ENCODE measurements at places on chromosomes 6 and 20.

- no peak for DNase-seq
These were observed 22.0 kb downstream of the TPD52L1 start for GRCh38 chr6:125175466-125176048.

- DNase-seq: no peak
These were observed 118.7 kb upstream of the GJE1 start for GRCh38 chr6:142013875-142014495.

DNA sequence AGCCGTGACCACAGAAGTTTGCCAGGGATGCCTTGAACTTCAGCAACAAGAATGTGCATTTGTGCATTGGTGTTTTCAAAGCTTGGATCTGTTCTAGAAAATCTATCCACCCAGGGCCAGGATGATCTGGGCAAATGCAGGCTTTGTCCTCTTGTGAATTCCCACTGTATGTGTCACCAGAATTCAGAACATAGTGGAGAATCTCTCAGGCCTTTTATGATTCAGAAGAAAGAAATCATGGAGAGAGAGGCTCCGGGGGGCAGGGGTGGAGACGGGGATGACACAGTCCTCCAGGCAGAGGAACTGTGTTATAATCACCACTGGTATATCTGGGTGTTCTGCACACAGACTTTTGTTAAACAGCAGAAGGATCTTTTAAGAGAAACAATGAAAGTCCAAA lies 304.1 kb downstream of the CDH4 start:
- DNase-seq: no peak

DNA sequence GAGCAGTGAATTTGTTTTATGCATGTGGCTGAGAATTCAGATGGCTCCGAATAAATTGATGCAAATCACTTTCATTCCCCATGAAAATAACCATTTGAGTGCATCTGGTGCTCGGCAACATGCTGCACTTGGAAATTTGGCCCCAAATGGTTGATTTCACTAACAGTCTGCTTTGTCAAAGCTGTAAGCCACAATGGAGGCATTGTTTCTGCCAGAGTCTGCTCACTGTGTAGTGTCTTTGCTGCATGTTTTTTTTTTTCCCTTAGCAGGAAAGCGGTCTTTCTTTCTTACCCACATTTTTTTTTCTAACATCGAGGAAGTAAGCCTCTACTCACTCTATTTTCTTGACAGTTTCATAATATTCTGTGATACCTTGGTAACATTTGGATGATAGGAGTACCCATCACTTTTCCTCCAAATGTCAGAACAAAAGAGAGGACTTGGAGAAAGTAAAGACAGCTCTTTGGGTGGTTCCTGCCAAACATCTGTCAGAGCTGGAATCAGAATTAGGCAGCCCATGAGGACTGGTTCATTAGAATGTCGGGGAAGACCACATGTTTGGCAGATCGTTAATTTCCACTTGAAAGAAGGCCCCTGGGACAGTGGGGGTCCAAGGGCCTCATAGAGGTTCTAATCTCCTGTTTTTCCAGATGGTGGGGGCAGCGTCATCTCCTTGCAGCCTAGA lies 149.5 kb downstream of the DOK5 start:
- no peak for DNase-seq

DNA sequence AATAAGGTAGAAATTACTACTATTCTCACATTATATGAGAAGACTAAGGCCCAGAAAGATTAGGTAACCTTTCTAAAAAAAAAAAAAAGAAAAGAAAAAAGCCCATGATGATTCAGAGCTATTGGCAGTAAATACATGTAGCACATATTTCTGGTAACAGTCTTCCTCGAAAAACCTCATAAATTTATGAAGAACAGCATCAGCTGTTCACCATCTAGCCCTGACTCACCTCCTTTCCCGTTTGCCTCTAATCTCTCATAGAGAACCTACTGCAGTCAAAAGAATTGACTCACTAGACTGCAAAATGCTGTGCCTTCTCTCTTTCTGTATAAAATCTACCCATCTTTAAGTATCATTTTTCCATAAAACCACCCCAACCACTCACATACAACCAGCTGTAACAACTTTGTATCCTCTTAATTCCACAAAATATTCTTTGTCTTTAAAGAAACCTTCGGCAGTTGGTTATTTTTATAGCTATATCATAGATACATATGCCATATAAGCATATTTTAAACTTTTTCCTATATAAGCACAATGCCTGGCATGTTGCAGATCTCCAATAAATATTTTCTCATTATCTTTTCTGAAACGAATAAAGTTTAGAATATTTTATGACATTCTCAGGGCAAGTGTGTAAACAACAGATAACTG lies 152.7 kb upstream of the ENPP5 start:
- no peak for DNase-seq

DNA sequence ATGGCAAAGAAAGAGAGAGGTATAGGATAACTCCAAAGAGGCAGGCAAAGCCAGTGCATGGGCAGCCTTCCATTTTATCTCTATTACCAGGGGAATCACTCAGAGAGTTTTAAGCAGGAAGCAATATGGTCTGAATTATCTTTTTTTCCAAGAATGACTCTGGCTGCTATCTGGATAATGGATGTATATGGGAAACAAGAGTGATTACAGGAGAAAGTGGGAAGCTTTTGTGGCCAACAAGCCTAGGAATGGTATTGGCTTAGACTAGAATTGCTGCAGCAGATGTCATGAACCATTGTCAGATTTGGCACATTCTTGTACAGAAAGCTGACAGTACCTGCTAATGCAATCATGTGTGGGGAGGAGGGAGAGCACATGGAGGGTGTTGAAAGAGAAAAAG lies 73.0 kb upstream of the BTBD3 start:
- no peak for DNase-seq

GRCh38 chr20:50891138-50891537 lies 40.1 kb downstream of the ADNP start:
- DNase-seq: no peak

DNA sequence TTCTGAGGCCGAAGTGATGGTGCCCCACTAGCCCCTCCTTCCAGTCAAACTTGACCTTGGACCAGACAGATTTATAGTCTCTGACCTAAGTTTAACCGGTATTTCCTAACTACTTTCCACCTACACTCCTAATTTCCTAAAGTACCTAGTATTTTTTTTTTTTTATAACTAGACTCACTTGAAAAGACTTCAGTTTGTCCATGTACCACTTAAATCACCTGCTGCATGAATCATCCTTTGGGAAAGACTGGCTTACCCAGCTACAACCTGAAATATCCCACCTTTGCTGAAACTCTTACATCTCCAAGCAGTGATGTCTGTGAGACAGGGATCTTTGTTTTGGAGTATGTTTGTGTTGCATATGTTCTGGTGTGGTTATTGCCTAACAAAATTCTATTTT lies 71.1 kb downstream of the ZDHHC14 start:
- DNase-seq: no peak

DNA sequence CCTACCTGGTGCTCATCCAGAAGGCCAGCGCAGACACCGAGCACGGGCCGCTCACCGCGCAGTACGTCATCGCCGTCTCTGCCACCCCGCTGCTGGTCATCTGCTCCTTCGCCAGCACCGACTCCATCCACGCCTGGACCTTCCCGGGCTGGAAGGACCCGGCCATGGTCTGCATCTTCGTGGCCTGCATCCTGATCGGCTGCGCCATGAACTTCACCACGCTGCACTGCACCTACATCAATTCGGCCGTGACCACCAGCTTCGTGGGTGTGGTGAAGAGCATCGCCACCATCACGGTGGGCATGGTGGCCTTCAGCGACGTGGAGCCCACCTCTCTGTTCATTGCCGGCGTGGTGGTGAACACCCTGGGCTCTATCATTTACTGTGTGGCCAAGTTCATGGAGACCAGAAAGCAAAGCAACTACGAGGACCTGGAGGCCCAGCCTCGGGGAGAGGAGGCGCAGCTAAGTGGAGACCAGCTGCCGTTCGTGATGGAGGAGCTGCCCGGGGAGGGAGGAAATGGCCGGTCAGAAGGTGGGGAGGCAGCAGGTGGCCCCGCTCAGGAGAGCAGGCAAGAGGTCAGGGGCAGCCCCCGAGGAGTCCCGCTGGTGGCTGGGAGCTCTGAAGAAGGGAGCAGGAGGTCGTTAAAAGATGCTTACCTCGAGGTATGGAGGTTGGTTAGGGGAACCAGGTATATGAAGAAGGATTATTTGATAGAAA lies 2.0 kb downstream of the SLC35D3 start:
- DNase-seq: no peak

All from stimulated activated CD4-positive, alpha-beta T cell treated with anti-CD3 and anti-CD28 coated beads, Interleukin-1b, Interleukin-23, amount 100 ng/mL, for 48 hours (primary cell).